Peyer's patch (tissue), 4 donors: ENCODE measurements at places on chromosomes 16 and 17. TPM values are rescaled to one million over a fixed set of nuclear protein-coding genes. Genes with fewer than 3 reads are reported as not detected.

The TP53TG3 gene
- total RNA-seq: not detected

The CHD9NB gene
- 3.2 TPM for total RNA-seq

The MEIOC gene
- not detected for total RNA-seq

The UTS2R gene
- total RNA-seq: not detected

The OR1F1 gene
- total RNA-seq: not detected

The KRT40 gene
- 0.88 TPM for total RNA-seq

The CACNB1 gene
- 2.7 TPM for total RNA-seq

The TMC8 gene
- 26.9 TPM for total RNA-seq

The ITGAX gene
- 2.5 TPM for total RNA-seq

The SLC13A2 gene
- total RNA-seq: 505 TPM
